PC-9 (cell line): ENCODE measurements at places on chromosomes 16 and 17.

DNA sequence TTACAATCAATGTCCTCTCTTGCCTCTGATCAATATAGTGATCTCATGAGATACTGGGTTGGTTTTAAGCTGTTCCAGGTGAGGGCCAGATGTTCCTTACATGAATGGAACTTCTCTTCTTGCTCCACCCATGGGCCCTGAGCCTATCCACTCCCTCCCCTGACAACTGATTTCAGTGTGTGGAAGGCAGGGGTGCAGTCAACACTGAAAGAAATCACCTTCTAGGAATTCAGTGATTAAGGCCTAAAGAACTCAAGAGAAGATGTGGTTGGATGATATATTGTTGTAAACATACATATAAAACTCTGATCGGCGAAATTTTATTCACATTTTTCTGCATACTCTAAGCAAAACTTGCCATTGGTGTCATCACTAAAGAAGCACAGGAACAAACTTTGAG lies 6.7 kb upstream of the GOSR2 start:
- DNase-seq: no peak

DNA sequence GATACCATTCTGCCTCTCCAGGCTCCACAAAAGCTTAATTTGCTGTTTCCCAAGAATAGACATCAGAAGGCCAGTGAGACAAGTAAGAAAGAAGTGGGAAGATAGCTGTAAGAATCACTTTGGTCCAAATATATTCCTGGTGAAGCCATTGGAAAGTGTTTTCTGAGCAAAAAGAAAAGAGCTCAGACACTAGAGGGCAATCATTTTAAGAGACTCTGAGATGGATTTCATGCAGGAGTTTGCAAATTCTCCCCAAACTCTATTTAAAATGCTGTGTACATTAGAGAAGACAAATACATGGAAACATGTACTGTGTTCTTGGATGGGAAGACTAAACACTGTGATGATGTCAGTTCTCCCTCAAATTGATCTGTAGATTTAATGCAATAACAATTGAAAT lies 8.0 kb upstream of the SLC6A2 start:
- no peak for DNase-seq

GRCh38 chr17:79120259-79120658 lies 45.6 kb downstream of the ENGASE start:
- no peak for DNase-seq

DNA sequence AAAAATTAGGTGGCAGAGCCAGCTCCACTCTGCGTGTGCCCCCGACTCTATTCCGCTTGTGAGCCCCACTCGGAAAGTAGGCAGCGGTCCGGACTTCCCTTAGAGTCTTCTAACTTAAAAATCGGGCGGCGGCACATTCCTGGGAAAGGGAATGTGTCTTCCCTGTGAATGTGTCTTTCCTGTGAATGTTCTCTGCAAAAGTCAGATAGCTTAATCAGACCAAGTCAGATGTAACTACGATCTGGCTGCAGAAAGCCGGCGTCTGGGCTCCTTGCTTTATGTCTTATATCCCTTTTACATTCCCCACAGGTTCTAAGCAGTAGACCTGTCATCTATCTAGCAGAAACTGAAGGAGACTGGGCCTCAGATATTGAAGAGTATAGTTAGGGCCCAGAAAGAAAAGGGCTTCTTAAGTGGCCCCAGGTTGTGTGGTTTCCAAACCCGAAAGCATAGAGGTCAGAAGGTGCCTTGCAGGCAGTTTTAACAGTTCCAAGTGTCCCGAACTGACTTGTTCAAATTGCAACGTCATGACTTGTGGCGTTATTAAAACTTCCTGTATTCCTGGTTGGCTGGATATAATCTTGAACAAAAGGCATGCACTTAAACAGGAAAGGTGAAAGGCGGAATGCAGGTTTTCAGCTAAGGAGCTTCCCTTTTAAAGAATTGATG lies 601 bp downstream of the PHKB start:
- DNase-seq: peak; percentile 37

GRCh38 chr16:16018705-16019104 lies 69.3 kb downstream of the ABCC1 start:
- no peak for DNase-seq

DNA sequence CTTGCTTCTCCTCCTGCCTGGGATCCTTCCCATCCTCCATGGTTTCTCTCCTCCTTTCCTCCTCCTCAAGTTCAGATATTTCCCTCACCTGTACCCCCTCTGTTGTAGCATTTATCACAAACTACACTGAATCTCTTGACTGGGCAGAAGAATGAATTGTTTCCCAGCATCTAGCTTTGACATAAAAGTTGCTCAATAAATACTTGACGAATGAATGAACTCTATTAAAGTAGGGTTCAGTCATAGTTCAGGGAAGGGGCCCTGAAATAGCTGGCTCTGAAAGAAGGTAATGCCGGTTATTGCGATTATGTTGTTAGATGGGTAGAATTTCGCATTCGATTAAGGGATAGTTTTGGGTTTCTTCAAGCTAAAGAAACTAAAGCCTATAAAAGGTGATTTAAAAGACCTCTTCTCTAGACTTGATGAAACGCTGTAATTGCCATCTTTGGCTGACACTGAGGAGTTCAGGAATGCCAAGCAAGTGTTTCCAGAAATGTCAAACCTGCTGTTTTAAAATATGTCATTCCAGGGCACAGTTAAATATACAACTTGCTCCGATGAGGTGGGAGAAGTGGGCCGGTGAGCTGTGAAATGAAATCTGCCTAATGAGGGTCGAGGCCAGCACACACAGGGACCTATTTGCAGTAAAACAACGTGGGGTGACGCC lies 1.0 kb upstream of the CPD start:
- DNase-seq: no peak
